ENCODE measurements at places on chromosomes 3 and 15. TPM values are rescaled to one million over a fixed set of nuclear protein-coding genes. Genes with fewer than 3 reads are reported as not detected.

- no peaks in the 10 kb centered on the region for H3K36me3 ChIP-seq
- peaks cover 2% of the 10 kb centered on the region for H3K27me3 ChIP-seq
- H3K4me1 ChIP-seq = no peaks in the 10 kb centered on the region
- no peak overlapping the region for H3K27ac ChIP-seq
- DNase-seq = no peak
Measured at GRCh38 chr15:39360452-39360851, 220.4 kb upstream of the THBS1 start.

- DNase-seq = no peak
- H3K27me3 ChIP-seq = peaks cover 7% of the 10 kb centered on the region
- H3K36me3 ChIP-seq = no peaks in the 10 kb centered on the region
- no peaks in the 10 kb centered on the region for H3K4me1 ChIP-seq
Measured at GRCh38 chr15:70827721-70828120, 26.2 kb downstream of the LARP6 start.

GRCh38 chr3:138947495-138948121, 591 bp downstream of the FOXL2NB start:
- no peaks in the 10 kb centered on the region for H3K36me3 ChIP-seq
- peaks cover 66% of the 10 kb centered on the region for H3K27me3 ChIP-seq
- H3K27ac ChIP-seq = no peak overlapping the region
- no peak for DNase-seq
- peaks cover 30% of the 10 kb centered on the region for H3K4me1 ChIP-seq

- no peaks in the 10 kb centered on the region for H3K27me3 ChIP-seq
- peaks cover 6% of the 10 kb centered on the region for H3K36me3 ChIP-seq
- no peak overlapping the region for H3K4me3 ChIP-seq
- peak overlapping the region; percentile 65 for H3K27ac ChIP-seq
Measured at GRCh38 chr3:69212411-69213160, 90.2 kb upstream of the LMOD3 start.

GRCh38 chr15:58201516-58201915, 63.3 kb downstream of the AQP9 start:
- H3K4me1 ChIP-seq = no peaks in the 10 kb centered on the region
- H3K27ac ChIP-seq = no peak overlapping the region
- no peak overlapping the region for H3K4me3 ChIP-seq

DNA sequence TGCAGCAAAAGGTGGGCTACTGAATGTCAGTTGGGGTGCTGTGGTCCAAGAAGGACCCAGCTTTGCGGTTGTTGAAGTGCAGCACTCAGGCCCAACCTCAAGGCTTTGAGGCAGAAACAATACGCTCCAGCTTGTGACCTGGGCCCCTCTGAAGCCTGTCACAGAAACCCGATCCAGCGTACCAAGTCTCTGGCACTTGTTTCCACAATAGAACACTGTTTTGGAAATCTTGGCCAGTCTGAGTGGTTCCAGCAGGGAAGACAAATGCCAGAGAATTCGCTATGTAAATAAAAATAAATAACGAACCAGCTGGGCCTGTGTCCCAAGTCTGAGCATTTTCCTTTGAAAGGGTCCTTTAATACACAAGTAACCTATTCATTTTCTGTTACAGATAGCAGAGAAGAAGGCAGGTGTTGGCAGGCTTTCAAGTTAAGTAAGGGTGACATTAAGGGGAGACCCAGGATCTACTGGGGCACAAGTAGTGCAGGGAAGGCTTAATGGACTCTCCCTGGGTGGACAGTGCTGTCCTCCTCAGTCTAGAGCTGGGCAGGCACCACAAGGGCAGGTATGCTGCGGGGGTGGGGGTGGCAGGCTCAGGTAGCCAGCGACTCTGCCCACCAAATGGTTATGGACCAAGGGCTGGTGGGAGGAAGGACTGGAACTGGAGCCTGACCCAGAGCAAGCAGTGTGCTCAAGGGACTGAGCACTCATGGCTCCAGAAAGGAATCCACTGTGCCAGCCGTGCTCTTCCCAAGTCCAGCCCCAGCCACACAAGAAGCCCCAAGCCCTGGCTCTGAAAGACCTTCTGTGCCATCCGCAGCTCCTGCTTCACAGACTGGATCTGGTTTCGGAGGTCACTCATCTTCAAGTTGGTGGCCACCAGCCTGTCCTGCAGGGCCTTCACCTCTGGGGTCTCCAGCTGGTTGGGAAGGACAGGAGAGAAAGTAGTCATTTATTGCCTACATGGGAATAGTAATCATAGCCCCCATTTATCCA, 26.3 kb downstream of the CCDC13 start:
- H3K4me1 ChIP-seq = peaks cover 11% of the 10 kb centered on the region
- no peaks in the 10 kb centered on the region for H3K36me3 ChIP-seq
- no peak for DNase-seq
- no peak overlapping the region for H3K27ac ChIP-seq

- H3K4me1 ChIP-seq = peaks cover 2% of the 10 kb centered on the region
- peaks cover 35% of the 10 kb centered on the region for H3K36me3 ChIP-seq
- H3K27me3 ChIP-seq = no peaks in the 10 kb centered on the region
Measured at GRCh38 chr3:171116824-171117395, 90.4 kb upstream of the SLC2A2 start.

DNA sequence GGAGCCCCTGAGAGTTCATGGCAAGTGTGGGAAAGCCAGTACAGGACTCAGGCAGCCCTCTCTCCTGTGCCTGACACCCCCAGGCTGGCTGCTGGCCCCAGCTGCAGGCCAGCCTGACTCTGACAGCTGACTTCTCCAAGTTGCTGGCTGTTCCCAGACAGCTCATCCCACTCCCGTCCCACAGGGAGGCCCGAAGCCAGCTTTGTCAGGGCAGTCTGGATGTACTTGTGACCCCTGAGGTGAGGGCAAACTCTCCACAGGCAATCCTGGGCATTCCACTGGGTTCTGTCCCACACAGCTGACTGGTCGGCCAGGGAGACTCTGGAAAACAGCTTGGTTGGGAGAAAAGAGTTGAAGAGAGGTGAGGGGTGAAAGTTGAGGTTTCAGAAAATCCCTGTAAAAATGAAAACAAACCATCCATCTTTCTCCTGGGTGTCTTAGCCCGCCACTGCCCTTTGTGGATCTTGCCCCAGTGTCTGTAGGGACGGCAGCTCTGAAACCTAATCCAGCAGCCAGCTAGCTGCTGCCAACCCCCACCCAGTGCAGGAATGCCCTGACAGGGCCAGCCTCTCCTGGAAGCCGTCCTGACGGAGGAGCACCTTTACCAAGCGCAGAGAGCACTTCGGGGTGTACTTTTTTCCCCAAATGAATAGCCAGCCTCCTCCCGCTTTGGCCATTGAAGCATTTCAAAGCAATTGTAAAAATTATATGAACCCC, 87.9 kb downstream of the DNAJB8 start:
- H3K36me3 ChIP-seq = no peaks in the 10 kb centered on the region
- H3K27ac ChIP-seq = no peak overlapping the region
- H3K4me3 ChIP-seq = no peak overlapping the region
- peaks cover 6% of the 10 kb centered on the region for H3K4me1 ChIP-seq
- no peaks in the 10 kb centered on the region for H3K27me3 ChIP-seq
- DNase-seq = no peak

DNA sequence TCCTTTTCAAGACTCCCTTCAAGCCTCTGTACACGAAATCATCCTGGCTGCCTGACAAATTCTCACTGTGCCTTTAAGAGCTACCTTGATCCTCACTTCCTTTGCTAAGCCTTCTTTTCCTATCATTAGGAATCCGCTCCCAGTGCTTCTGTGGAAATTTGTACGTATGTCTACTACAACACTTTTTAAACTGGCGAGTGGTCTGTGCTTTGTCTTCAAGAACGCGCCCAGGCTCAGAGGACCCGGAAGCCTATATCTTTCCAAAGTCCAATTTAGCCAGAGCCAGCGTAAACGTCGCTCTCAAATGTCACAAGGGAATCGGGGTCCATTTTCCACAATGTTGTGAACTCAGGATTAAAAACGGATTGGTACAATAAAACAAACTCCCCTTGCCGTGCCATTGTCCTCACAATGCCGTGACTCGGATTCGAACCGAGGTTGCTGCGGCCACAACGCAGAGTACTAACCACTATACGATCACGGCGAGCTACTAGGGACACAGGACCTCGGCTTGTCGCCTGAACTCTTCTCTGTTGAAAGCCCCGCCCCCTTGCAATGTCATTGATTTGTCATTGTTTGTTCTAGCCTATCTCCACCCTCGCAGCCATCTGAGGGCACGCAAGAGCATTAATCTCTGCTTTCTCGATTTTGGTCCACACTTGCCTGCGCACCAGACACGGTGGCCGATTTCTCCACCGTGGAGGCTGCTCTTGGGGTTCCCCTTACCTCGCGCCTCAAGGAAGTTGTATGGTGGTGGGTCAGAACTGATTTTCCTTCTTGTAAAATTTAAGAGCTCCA, 12.4 kb upstream of the SHF start:
- H3K27ac ChIP-seq = no peak overlapping the region
- peaks cover 3% of the 10 kb centered on the region for H3K27me3 ChIP-seq
- H3K4me3 ChIP-seq = no peak overlapping the region
- peaks cover 8% of the 10 kb centered on the region for H3K4me1 ChIP-seq
- no peaks in the 10 kb centered on the region for H3K36me3 ChIP-seq
- peak; percentile 98 for DNase-seq

DNA sequence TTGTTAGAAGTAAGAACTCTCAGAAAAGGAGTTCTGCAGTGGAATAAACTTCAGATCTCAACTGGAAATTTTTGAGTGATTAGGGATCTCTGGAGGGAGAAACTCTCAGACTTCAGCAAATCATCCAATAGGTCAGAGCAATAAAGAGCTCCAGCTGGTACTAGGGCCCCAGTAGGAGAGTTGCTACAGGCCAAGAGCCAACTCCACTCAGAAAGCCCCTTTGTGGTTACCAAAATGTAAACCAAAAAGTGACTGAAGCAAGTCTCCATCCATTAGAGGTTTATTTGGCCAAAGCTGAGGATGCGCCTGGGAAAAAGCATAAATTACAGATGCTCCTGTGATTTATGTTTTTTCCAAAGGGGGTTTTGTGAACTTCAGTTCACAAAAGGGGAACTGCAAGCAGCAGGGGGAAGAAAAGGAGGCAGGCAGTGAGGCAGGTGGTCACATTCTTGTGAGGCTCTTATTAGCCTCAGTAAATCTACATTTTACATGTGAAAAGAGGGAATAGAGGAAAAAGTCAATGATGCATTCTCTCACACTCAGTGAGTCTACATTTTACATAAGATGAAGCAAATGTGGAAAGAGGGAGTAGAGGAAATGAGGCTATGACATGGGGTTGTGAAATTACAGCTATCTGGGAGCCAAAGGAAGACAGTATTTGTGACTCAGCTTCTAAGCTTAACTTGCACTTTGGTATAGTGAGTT, 92.4 kb upstream of the DAZL start:
- peaks cover 2% of the 10 kb centered on the region for H3K27me3 ChIP-seq
- no peak overlapping the region for H3K27ac ChIP-seq
- no peaks in the 10 kb centered on the region for H3K36me3 ChIP-seq
- H3K4me3 ChIP-seq = no peak overlapping the region

DNA sequence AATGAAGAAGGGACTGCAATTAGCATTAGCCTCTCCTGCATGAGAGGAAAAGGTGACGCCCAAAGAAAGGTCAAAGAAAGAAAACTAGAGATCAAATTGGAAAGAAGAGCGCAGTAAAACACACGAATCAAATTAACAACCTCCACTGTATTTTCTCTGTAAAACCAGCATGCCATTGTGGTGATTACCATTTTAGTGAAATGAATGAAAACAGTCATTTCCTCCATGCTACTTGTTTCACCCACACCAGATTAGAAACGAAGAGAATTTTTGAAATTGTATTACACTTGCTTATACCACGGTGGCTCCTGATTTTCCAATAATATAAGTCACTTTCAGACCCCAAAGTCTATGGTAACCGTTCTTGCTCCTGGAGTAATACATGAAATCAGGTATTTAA, 71.6 kb downstream of the SUMF1 start:
- peak overlapping the region; percentile 84 for H3K27ac ChIP-seq
- peaks cover 28% of the 10 kb centered on the region for H3K36me3 ChIP-seq

GPR156 gene
- total RNA-seq = not detected

PPARG gene
- total RNA-seq = 0.63 TPM

STRIT1 gene
- total RNA-seq = not detected

All from activated CD8-positive, alpha-beta T cell treated with anti-CD3 and anti-CD28 coated beads for 36 hours (primary cell).